CD4-positive, CD25-positive, alpha-beta regulatory T cell (primary cell): ENCODE measurements at places on chromosomes 7 and 10. TPM values are rescaled to one million over a fixed set of nuclear protein-coding genes. Genes with fewer than 3 reads are reported as not detected.
A peak's percentile ranks its signal among the peaks of the same experiment; 100 is the strongest.

DNA sequence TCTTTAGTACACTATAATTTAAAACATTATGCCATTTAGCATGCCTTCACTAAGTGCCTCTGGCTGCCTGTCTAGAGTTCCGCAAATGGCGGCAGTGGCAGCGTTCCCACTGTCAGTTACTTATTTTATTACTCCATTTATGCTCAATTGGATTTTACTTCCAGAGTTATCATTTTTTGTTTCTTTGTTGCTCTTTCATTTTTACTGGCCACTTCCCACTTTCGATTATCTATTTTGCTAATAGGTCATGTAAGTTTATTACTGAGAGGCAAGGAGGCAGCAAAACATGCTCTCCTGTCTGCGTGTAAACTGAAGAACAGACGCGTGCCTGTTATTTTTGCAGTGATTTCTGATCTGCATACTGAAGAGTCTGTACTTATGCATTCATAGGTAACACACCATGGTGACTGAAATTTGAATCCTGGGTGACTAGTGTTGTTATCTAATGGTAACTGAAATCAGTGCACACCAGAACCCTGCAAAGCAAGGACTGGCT is 23.1 kb downstream of the KDM7A start:
- no peaks in the 10 kb centered on the region for H3K27me3 ChIP-seq
- H3K4me1 ChIP-seq = peaks cover 24% of the 10 kb centered on the region
- DNase-seq = no peak
- no peak overlapping the region for H3K4me3 ChIP-seq

- H3K4me1 ChIP-seq = no peaks in the 10 kb centered on the region
- no peak overlapping the region for H3K4me3 ChIP-seq
- no peak for DNase-seq
- peaks cover 36% of the 10 kb centered on the region for H3K36me3 ChIP-seq
- no peak overlapping the region for H3K27ac ChIP-seq
These were observed 24.5 kb upstream of the NCAPG2 start for GRCh38 chr7:158728911-158729645.

DNA sequence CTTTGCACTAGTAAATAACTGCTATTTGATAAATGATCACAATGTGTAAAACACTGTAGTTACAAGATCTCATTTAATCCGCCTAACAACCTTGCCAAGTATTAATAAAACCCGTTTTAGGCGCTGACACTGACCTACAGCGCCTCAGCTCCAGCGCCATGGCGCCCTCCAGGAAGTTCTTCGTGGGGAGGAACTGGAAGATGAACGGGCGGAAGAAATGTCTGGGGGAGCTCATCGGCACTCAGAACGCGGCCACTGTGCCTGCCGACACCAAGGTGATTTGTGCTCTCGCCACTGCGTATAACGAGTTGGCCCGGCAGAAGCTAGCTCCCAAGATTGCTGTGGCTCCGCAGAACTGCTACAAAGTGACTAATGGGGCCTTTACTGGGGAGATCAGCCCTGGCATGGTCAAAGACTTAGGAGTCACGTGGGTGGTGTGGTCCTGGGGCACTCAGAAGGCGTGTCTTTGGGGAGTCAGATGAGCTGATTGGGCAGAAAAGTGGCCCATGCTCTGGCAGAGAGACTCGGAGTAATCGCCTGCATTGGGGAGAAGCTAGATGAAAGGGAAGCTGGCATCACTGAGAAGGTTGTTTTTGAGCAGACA is 1.1 kb upstream of the TNPO3 start:
- H3K27ac ChIP-seq = no peak overlapping the region
- no peak for DNase-seq
- peaks cover 9% of the 10 kb centered on the region for H3K36me3 ChIP-seq
- peak overlapping the region; percentile 99 for H3K4me3 ChIP-seq
- peaks cover 7% of the 10 kb centered on the region for H3K27me3 ChIP-seq

PDE6C gene
- polyA plus RNA-seq = not detected

LIPM gene
- not detected for polyA plus RNA-seq
